ENCODE measurements at places on chromosomes 16 and 17.
A peak's percentile ranks its signal among the peaks of the same experiment; 100 is the strongest.

- DNase-seq = no peak
Measured at GRCh38 chr17:64771980-64772844, 110.1 kb upstream of the SMURF2 start.

- DNase-seq = no peak
Measured at GRCh38 chr16:27703121-27703520, 153.2 kb downstream of the KATNIP start.

- peak; percentile 64 for DNase-seq
Measured at GRCh38 chr17:2090804-2091534, 36.1 kb downstream of the HIC1 start.

DNA sequence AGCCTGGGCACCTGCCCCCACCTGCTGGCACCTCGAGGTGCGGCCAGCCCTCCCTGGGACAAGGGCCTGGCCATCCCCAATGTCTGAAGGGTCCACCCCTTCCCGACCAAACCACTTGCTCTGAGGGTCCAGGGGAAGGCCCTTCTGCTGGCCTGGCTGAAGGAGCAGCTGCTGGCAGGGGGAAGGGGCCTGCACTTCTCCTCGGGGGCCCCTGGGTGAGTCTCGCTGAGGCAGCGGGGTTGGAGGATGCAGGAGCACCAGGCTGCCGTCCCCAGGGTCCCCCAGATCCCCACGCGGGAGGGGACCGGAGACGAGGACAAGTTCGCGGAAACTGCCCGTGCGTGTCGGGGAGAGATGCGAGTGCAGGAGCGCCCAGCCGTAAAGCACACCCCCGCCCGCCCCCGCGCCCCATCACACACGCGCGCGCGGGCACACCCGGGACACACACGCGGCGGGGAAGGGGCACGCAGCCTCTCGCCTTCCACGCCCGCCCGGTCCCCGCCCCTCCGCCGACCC, 725 bp upstream of the CACNA1H start:
- DNase-seq = no peak
